Left kidney (tissue), 8 donors: ENCODE measurements at places on chromosomes 2 and 18. TPM values are rescaled to one million over a fixed set of nuclear protein-coding genes. Genes with fewer than 3 reads are reported as not detected.

GRCh38 chr18:49804096-49804495, 9.2 kb downstream of the ACAA2 start:
- DNase-seq: no peak

- no peak for DNase-seq
Observed at GRCh38 chr2:227143895-227144294, 20.1 kb downstream of the COL4A4 start.

DNA sequence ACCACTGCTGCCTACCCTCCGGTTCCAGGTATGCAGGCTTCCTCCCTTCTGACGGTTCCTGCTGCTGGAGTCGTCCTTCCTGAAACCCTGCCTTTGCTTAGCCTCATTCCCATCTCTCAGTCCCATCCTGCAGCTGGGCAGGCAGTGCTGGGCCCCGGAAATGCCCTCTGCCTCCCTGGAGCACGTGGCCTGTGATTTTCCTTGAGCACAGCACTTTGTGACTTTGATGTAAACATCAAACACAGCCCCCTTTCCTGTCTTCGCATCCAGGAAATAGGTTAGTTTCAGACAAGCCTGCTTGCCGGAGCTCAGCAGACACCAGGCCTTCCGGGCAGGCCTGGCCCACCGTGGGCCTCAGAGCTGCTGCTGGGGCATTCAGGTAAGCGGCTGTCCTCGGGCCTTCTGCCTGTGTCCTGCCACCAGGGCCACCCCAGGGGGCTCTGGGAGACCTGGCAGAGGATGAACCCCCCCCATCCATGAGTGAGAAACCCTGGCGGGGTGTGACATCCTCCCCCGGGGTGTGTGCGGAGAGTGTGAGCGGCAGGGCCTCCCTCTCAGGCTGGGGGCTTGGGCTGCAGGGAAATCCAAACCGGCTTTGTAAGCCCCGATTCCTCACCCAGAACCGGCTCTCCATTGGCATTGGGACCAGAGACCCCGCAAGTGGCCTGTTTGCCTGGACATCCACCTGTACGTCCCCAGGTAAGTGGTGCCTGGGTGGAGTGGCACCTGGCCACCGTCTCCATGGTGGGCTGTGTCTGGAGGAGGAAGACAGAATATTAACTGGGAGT, at the start of gene ZAP70:
TSS of gene ZAP70 (plus strand) at position 281 of the 788 bp plus-strand sequence. CDS start 10,461 bp downstream, outside the sequence.
- DNase-seq: no peak

DNA sequence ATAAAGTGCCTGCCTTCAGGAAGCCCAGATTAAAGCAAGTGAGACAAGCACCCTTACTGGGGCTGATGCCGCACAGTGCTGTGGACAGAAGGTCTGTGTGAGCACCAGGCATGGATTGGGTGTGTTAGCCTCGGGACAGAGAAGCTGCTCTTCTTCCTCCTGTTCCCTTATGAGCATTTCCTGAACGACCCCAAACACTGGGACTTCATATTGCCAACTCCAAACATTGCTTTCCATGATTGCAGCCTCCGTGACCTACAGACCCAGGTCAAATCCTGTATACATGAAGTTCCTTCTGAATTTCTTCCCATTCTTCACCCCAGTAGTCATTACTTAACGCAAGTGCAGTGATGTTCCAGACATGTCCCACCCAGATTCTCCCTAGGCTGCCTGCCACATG, 129.8 kb upstream of the ALKAL2 start:
- no peak for DNase-seq

GRCh38 chr2:200056105-200056504, 100.7 kb downstream of the MAIP1 start:
- no peak for DNase-seq

SLC5A7 gene
- 1.3 TPM for polyA plus RNA-seq

OSR1 gene
- polyA plus RNA-seq: 6.0 TPM

KIAA2012 gene
- polyA plus RNA-seq: 0.12 TPM
